Mesothelial cell of epicardium (in vitro differentiated cells): ENCODE measurements at places on chromosomes 1 and 21.

DNA sequence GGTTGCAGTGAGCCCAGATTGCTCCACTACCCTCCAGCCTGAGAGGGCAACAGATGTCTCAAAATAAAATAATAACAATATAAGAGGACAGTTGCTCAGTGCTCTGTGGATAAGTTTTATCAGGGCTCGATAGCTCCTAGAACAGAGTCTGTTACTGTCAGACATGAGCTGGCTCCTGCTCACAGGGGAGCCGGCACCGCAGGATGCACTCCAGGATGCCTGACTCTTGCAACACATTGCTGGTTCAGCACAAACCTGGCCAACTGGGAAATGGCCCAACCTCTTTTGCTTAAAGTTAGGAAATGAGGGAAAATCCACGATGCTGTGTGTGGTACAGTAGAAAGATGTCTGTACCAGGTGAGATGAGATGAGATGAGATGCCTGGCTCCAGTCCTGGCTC is 5.8 kb upstream of the CTSE start:
- H3K4me1 ChIP-seq, result peaks cover 10% of the 10 kb centered on the region
- H3K27ac ChIP-seq, result no peak overlapping the region
- no peak overlapping the region for H3K4me3 ChIP-seq
- H3K27me3 ChIP-seq, result peaks cover 24% of the 10 kb centered on the region
- DNase-seq, result peak; percentile 36
- no peaks in the 10 kb centered on the region for H3K36me3 ChIP-seq

DNA sequence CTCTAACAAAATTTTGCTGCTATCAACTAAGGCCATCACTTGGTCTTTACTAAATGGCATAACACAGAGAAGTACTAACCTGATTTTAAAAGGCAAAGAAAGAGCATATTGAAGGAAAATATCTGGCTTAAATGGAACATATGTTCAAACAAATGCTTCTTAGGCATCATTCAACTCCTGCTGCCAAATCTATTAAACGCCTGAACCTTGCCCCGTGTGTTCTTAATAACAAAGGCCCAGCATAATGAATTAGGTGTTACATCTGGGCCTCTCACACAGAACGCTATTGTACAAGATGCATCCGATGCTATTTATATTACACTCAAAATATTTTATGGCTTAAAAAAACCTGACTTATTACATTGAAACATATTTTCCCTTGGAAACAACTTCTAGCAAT is 48.4 kb downstream of the B3GALNT2 start:
- H3K36me3 ChIP-seq, result peaks cover 13% of the 10 kb centered on the region
- no peaks in the 10 kb centered on the region for H3K4me1 ChIP-seq
- no peaks in the 10 kb centered on the region for H3K27me3 ChIP-seq

GRCh38 chr1:10721381-10722321 is 74.8 kb downstream of the CASZ1 start:
- no peak for DNase-seq
- no peak overlapping the region for H3K27ac ChIP-seq
- H3K27me3 ChIP-seq, result peaks cover 64% of the 10 kb centered on the region
- H3K4me3 ChIP-seq, result no peak overlapping the region

DNA sequence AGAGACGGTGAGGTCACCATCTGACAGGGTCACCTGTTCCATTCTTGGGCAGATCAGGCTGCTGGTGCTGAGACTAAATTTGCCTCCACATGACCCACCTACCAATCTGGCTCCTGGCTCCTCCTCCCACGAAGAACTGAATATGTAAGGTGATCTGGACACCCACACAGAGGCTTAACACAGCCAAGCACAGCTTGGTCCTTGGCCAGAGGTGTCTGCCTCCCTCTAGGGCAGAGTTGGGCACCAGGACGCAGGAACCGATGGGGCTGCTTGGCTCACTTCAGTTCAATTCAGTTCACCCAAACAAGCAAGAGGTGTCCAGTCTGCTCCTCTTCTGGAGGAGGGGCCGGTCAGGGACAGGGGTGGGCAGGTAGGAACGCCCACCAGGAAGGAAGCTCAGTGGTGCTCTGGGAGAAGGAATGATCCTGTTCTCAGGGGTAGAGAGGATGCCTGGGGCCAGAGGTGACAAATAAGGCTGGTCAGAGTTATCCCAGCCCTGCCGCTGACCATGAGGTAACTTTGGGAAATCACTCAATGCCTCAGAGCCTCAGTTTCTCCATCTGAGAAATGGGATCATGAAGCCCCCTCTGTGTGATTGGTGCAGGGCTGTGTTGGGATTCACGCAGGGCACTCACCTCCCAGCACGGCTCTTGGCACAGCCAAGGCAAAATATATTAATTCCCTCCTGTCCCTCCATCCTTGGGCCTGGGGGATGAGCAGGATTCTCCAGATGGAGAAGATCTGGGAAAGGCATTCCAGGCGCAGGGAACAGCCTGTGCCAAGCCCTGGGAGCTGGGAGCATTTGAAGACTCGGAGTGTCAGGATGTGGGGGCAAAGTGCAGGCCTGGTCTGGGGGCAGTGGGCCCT is 284.5 kb downstream of the PTPRU start:
- DNase-seq, result peak; percentile 22
- peaks cover 71% of the 10 kb centered on the region for H3K27me3 ChIP-seq
- no peak overlapping the region for H3K27ac ChIP-seq
- no peaks in the 10 kb centered on the region for H3K36me3 ChIP-seq
